ENCODE measurements at places on chromosomes 6 and 20.

- DNase-seq, result no peak
Observed at GRCh38 chr20:48153523-48153922, 368.2 kb upstream of the SULF2 start.

DNA sequence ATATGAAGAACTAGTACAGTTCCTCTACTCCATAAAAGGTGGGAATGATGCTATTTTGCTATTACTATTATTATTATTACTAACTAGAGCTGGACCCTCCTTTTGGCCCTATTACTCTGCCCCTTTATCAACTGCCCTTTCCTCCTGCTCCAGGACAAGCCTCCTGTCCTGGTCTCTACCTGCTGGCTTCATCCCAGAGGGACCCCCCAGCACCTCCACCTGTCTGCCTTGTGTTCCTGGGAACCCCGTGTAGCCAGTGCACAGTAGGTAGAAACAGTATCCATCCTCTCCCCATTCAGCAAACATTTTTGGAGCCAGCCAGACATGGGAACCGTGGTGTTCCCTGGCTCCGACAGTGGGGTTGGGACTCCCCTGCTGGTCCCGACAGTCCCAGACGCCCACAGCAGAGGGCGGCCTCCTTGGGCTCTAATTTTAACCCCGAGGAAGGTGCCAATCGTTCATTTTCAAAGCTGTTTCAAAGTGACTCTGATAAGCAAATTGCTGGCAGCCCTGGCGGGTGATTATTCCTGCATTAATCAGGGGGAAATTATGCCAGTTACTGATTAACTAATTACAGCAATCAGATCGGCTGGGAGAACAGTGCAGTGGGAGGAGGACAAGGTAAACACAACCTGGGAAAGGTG is 44.2 kb upstream of the MDGA1 start:
- DNase-seq, result peak; percentile 61

DNA sequence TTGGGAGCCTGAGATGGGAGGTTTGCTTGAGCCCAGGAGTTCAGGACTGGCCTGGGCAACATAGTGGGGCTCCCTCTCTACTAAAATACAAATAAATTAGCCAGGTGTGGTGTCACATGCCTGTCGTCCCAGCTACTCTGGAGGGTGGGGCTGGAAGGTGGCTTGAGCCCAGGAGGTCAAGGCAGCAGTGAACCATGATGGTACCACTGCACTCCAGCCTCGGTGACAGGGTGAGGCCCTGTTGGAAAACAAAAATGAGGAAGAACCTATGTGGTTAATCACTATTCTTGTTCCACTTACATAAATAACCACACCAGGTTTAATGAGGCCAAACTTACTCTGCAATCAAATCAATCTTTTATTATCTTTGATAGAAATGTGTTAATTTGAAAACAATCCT is 5.4 kb downstream of the PPDPF start:
- DNase-seq, result no peak

DNA sequence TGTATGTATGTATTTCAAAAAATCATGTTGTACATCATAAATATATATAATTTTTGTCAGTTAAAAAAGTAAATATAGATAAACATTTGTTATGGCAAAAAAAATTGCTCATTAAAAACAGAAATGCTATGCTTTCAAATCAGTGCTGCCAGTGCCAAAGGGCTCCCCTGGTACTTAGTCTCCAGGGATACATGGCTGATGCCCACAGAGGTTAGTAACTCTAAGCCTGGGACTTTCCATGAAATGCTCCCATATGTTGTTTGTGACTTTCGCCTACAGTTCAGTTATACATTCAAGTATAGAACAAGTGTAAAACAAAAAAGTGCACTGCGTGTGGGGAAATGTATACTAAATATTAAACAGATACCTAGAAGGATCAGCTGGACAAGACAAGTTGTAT is 104.0 kb downstream of the TENT5A start:
- no peak for DNase-seq

DNA sequence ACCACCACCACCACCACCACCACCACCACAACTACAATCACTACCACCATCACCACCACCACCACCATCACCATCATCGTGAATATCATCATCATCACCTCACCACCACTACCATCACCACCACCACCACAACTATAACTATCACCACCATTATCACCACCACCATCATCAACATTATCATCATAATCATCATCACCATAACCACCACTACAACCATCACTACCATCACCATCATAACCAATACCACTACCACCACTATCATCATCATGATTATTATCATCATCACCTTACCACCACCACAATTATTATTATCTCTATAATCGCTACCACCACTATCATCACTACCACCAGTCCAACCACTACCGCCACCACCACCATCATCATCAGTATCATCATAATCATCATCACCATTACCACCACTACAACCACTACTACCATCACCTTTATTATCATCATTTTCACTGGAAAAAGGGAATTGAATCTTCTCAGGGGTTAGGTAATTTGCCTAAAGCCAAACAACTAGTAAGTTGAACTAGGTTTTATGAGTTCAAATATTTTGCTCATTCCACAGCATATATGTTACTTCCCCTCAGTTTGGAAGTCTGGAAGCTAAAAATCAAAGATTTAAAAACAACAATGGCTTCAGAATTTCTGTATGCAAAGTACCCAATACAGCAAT is 8.3 kb downstream of the RIPOR2 start:
- no peak for DNase-seq

GRCh38 chr6:138987080-138987642 is 892 bp downstream of the REPS1 start:
- DNase-seq, result no peak

DNA sequence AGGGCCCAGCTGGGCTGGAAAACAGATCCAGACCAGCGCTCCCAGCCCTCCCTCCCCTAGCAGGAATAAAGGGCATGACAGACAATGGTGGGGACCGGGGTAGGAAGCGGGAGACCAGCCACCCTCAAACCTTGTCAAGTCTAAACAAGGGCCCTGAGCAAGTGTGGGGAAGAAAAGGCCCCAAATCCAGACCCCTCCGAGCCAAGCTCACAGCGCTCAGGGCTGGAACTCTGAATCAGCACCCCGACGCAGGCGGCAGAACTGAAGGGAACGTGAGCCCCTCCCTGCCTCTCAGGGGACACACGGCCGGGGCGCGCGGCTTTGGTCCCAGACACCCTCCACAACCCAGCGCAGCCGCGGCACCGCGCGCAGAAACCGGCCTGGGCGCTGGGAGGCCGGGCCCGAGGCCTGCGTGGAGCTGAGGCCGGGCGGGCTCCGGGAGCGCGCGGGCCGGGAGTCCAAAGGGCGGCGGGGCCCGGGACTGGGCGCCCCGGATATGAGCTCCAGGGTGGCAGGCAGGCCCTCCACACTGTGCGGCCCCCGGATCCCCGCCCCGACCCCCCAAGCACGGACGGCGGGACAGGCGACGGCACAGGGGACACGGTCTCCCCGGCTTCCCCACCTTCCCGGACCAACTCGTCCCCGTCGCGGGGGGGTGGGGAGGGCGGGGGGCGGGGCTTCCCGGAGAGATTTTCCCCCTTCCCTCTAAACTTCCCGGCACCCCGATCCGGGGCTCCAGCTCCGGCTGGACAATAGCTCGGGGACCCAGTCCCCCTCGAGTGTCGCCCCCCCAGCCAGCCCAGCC is 641 bp downstream of the TEAD3 start:
- DNase-seq, result no peak

DNA sequence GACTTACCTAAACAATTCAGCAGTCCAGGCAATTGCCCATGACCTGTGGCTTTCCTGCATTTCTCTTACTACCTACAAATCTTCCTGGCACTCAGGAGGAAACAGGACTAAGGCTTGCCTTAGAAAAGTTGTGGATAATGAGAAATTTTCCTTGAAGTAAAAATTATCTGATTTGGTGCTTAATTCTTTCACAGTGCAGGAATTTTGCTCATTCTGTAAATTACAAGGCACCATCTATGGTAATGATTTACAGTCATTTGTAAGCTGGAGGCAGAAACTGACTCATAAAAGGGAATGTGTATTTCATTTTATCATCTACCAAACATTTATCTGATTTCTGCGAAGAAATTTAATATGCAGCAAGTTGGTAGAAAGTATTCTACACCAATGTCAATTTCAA is 211.5 kb upstream of the FKBP1C start:
- DNase-seq, result no peak

Measured in OCI-M1 (cell line).